ENCODE measurements at places on chromosomes 12 and 14. TPM values are rescaled to one million over a fixed set of nuclear protein-coding genes. Genes with fewer than 3 reads are reported as not detected.

The RNASE4 gene
- 0.73 TPM for total RNA-seq

The OASL gene
- total RNA-seq = not detected

The P3H3 gene
- 53.5 TPM for total RNA-seq

The PPM1H gene
- 75.2 TPM for total RNA-seq

The MIP gene
- total RNA-seq = not detected

The MMP19 gene
- total RNA-seq = 1.1 TPM

The IL31 gene
- not detected for total RNA-seq

GRCh38 chr14:104979758-104980610, 1.8 kb upstream of the AHNAK2 start:
- H3K27ac ChIP-seq = no peak overlapping the region
- H3K4me3 ChIP-seq = no peak overlapping the region
- H3K36me3 ChIP-seq = no peaks in the 10 kb centered on the region
- H3K27me3 ChIP-seq = peaks cover 36% of the 10 kb centered on the region

GRCh38 chr12:3730111-3730510, 22.8 kb downstream of the CRACR2A start:
- no peak overlapping the region for H3K4me3 ChIP-seq
- no peaks in the 10 kb centered on the region for H3K36me3 ChIP-seq
- no peak for DNase-seq
- no peak overlapping the region for H3K27ac ChIP-seq
- no peaks in the 10 kb centered on the region for H3K27me3 ChIP-seq

GRCh38 chr12:106234449-106234848, 13.4 kb downstream of the CKAP4 start:
- DNase-seq = no peak
- no peaks in the 10 kb centered on the region for H3K27me3 ChIP-seq
- H3K27ac ChIP-seq = no peak overlapping the region
- no peak overlapping the region for H3K4me3 ChIP-seq
- peaks cover 15% of the 10 kb centered on the region for H3K36me3 ChIP-seq

- no peak overlapping the region for H3K27ac ChIP-seq
- no peak overlapping the region for H3K4me3 ChIP-seq
Observed at GRCh38 chr12:51923506-51924365, 16.4 kb downstream of the ACVRL1 start.

GRCh38 chr12:120485961-120486881, 9.7 kb upstream of the DYNLL1 start:
- H3K27me3 ChIP-seq = no peaks in the 10 kb centered on the region
- no peak overlapping the region for H3K4me3 ChIP-seq
- H3K27ac ChIP-seq = no peak overlapping the region
- DNase-seq = no peak
- H3K4me1 ChIP-seq = peaks cover 7% of the 10 kb centered on the region

DNA sequence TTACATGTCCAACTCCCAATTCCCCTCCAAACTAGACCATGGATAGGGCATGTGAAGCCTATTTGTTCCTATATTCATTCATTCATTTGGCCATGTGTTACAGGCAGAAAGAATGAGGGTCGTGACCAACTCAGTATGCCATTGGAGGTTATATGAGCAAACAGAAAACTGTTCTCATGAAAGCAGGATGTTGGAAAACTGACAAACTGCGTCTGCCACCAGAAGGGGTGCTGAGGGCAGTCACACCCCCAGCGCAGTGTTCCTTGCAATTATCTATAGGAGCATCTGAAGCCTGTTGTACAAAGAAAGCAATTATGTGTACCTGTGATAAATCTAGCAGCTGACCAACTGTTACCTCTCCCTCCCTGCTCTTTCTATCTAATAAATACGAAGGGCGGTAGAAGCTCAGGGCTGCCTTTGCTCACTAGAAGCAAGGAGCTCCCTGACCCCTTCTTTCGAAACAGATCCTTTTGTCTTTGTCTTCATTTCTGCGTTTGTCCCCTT, 21.1 kb downstream of the ENTPD5 start:
- H3K4me1 ChIP-seq = no peaks in the 10 kb centered on the region
- peaks cover 9% of the 10 kb centered on the region for H3K36me3 ChIP-seq
- H3K4me3 ChIP-seq = no peak overlapping the region

DNA sequence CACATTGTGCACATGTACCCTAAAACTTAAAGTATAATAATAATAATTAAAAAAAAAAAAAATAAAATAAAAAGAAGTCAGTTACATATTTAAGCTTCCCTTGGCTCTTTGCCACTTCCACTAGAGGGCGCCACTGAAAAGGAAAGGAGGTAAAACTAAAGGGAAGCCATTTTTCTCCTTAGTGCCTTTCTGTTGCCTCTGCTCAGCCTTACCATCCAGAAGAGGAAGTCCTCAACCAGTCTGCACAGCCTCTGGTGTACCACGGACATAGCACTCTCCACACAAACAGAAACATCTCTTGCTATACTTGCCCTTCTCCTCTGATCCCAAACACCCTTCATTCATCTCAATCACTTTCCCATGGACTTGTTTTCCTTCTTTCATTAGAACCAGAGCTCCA, 169.0 kb upstream of the EEA1 start:
- no peaks in the 10 kb centered on the region for H3K36me3 ChIP-seq
- DNase-seq = peak; percentile 88
- H3K4me3 ChIP-seq = no peak overlapping the region
- no peak overlapping the region for H3K27ac ChIP-seq
- peaks cover 2% of the 10 kb centered on the region for H3K4me1 ChIP-seq
- no peaks in the 10 kb centered on the region for H3K27me3 ChIP-seq

DNA sequence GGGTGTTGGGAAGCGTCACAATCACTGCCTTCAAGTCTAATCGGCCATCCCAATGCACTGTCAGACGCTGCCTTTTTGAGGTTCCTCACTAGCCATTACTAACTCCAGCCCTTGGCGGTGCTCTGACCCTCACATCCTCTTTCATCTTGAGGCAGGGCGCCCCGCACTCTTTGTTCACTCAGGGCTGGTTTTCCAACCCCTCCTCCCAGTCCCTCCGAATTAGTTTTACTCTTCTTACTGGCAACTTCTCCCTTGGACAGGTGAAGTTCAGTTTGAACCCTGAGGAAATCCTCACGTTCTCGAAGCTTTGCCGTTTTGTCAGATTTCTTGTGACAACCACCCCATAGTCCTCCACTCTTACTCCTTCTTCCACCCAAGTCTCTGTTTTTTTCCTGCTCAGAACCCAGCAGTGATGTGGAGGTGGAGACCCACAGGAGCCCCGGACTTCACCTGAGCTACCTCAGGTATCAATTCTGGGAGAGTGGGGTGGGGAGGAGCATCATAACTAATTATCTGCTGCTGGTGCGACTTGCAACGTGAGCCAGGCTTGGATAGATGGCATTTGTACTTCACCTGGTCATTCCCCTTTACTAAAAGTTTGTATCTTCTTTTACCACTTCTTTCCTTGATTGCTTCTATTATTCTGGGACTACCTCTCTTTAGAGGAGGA, 757 bp downstream of the ZC3H10 start:
- peak overlapping the region; percentile 71 for H3K27ac ChIP-seq
- peaks cover 25% of the 10 kb centered on the region for H3K36me3 ChIP-seq
- H3K27me3 ChIP-seq = no peaks in the 10 kb centered on the region
- H3K4me3 ChIP-seq = peak overlapping the region; percentile 93
- DNase-seq = peak; percentile 59
- H3K4me1 ChIP-seq = peaks cover 5% of the 10 kb centered on the region

- H3K27me3 ChIP-seq = no peaks in the 10 kb centered on the region
- no peak overlapping the region for H3K4me3 ChIP-seq
- DNase-seq = no peak
- no peaks in the 10 kb centered on the region for H3K36me3 ChIP-seq
Observed at GRCh38 chr12:91994208-91994797, 151.3 kb downstream of the BTG1 start.
